Cortex of kidney (tissue), 1 donor: ENCODE measurements at places on chromosomes 3 and 15.

- DNase-seq = no peak
Observed at GRCh38 chr3:6125520-6125919, 735.4 kb upstream of the GRM7 start.

GRCh38 chr15:101172501-101173071, 79.3 kb downstream of the CHSY1 start:
- DNase-seq = no peak

DNA sequence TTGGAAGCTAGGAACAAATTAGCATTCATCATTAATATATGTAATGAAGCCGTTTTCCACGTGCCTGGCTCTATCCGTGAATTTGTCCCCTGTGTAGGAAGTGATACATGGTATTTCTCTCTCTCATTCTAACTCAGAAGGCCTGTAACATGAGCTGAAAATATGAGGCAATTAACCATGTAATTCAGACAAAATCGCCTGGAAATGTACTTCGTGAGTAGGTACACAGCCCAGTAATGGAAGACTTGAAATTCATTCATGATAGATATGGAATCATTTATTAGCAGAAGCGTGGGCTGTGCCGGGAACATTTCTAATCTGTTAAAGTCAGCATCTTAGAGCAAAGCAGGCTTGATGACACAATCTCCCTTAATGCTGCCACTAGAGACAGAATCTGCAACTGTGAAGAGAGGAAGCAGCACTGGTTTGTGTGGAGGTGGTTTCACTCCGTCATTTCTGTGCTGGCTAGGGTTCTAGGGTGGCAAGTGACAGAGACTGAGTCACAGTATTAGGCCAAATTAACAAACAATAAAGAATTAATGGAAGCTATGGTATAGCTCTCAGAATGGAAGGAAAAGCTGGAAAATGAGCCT, 225.0 kb upstream of the PROK2 start:
- no peak for DNase-seq

- DNase-seq = no peak
Observed at GRCh38 chr15:95615436-95615835, 715.1 kb upstream of the NR2F2 start.

DNA sequence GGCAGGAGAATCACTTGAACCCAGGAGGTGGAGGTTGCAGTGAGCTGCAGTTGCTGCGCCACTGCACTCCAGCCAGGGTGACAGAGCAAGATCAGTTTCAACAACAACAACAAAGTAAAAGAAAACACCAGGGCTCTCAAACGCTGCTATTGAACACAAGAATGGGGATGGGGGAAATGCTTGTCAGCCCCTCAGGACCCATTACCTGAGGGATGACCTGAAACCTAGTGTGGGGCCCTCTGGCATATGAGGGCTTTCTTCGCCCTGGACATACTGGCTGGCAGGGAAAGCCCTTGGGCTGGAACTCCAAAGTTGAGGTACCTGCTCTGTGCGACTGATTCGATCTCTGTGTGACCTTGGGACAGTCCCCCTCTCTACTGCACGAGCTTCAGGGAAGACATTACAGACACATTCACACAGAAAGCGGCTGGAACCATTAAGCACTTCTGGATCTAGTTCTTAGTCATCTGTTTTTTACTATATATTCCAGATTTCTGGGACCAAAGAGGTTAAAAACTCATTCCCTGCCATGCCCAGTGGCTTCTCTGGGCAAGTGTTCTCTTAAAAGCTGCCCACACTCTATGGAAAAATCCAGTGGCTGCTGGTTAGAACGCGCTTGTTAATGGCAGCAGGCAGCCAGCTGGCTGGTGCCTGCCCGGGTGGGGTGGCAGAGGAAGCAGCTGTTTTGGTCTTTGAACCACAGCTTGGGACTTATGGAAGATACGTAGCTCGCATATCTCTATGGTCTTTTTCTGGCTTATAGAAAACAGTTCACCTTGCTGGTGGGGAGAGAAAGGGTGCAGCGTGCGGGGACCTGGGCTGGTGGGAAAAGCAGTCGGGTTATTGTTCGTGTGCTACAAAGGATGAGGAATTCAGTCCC, 57.2 kb downstream of the ATP1B3 start:
- DNase-seq = no peak

- no peak for DNase-seq
Observed at GRCh38 chr3:120182613-120183511, 88.6 kb upstream of the GSK3B start.

GRCh38 chr15:67915461-67916374, 75.9 kb upstream of the RNU6-1 start:
- no peak for DNase-seq

DNA sequence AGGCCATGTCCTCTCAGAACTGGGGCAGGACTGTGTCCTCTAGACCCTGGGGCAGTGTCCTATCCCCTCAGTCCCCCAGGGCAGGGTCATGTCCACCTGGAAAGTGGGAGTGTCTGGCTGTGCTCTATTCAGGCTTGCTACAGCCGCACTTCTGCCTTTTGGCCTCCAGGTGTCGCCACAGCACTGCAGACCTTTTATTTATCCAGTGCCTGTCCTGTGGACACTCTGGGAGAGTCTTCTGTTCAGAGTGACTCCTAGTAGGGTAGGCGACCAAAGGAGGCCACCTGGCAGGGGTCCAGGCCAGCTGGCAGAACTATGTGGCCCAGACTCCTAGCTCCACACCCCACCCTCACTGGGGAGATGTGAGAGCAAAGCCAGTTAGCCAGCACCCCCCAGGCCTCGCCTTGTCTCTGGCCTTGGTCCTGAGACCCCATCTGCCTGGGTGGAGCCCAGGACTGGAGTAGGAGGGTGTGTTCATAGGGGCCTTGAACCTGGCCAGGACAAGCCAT, 3.9 kb downstream of the TMIE start:
- DNase-seq = no peak

DNA sequence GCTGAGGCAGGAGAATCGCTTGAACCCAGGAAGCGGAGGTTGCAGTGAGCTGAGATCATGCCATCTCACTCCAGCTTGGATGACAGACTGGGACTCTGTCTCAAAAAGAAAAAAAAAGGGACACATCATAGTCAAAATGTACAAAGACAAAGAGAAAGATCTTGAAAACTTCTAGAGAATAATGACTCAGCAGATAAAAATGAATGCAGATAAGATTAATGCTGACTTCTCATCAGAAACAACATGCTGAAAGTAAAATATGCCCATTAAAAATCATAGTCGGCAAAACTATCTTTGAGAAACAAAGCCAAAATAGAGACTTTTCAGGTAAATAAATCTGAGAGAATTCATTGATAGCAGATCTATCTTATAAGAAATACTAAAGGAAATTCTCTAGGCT, 271.1 kb upstream of the GPR149 start:
- no peak for DNase-seq

- no peak for DNase-seq
Observed at GRCh38 chr3:176587089-176587488, 610.2 kb downstream of the TBL1XR1 start.

GRCh38 chr3:16064642-16065414, 109.7 kb upstream of the GALNT15 start:
- no peak for DNase-seq

DNA sequence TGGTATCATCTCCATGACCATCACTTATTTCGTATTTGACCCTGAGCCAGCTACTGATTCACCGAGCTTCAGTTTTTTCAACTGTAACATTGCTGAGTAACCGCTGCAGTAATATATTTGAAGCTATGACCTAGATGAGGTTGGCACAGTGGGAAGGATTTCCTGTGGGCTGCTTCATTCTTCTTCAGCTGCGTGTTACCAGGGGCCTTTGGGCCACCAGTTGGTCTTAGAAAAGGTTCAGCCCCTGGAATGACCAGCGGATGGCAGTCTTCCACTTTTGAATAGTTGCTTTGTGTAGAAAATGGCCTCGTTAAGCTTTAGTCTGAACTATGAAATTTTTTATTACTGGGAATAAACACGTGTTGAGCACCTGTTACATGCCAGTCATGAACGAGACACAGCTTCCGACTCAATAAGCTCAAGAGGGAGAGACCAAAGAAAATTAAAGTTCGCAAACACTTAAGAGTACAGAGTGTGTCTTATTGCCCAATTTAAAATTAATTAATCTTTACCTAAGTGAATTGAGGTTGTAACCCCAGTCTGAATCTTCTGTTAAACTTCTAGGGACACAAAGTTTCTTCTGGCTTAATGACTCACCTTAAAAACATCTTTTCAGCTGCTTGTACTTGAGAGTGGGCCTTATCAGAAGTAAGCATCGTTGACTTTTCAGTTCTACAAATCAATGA, 57.6 kb upstream of the NR2E3 start:
- DNase-seq = no peak

DNA sequence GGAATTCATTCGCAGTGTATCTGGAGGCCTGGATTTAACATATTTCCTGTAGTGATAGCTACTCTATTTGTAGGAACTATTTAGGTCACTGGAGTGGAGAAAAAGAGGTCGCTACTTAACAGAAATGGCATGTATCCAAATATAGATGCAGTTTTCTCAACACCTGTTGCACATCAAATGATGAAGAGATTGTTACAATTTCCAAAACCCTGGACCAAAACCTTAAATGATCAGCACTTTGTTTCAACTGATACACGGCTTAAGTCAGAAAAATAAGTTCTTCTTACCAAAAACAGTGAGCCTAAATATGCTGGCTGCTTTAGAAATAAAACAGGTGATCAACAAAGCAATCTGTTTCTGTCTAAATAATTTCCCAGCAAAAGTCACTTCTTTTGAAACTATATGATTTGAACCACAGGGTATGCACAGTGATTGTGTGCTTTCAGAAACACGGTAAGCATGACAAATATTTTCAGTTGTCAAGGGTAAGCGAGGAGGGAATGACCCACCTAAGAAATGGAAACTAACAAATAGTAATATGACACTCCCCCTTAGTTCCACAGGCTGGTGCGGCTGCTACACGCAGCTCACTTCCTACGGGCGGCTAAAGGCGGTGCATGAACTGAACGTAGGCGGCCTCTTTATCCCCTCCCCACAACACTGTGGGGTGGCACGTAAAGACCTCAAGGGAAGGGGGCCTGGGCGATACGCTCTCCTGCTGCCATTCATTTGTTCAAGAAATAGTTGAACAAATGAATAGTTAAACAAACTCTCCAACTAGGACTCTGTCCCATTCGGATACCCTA, 1.1 kb downstream of the EHD4 start:
- DNase-seq = no peak

DNA sequence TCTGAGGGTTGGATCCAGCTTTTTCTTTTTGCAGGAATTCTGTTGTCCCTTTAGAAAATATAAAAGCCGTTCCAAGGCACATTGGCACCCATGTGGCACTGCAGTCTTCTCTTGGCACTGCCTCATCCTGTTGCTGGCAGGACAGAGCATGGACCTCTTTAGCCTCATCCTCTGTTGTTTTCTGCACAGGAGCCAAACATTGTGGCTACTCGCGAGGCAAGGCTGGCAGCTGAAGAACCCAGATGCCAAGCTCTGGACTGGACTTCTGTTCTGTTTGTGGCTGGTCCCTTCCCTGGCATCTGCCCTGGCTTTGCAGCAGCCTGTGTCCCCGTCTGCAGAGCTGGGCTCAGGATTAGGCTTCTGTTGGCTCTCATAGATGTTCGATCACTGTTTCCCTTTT, 224.7 kb upstream of the TBC1D5 start:
- DNase-seq = no peak

DNA sequence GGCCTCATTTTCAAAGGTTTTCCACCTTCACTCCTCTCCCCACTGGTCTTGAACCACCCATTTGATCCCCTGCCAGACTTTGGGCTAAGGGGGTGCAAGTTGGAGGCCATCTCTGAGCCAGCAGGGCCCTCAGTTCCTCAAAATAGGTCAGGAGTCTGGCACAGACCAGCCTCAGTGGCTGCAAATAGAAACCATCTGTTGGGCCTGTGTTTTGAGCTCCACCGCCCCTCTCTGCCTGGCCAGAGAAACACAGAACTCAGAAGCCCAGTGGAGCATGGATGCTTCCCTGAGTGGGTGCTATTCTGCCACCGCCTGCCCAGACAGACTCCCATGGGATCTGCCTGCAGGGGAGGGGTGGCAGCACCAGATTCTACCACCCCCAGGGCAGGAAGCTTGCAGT, 56.3 kb downstream of the CORO2B start:
- no peak for DNase-seq

GRCh38 chr3:54861248-54862067, 66.4 kb downstream of the LRTM1 start:
- DNase-seq = no peak

GRCh38 chr15:49187549-49188245, 17.6 kb downstream of the GALK2 start:
- no peak for DNase-seq

GRCh38 chr3:119098619-119099222, 47.2 kb upstream of the TEX55 start:
- DNase-seq = no peak

- DNase-seq = no peak
Observed at GRCh38 chr3:53845881-53846133, 412 bp downstream of the CHDH start.

DNA sequence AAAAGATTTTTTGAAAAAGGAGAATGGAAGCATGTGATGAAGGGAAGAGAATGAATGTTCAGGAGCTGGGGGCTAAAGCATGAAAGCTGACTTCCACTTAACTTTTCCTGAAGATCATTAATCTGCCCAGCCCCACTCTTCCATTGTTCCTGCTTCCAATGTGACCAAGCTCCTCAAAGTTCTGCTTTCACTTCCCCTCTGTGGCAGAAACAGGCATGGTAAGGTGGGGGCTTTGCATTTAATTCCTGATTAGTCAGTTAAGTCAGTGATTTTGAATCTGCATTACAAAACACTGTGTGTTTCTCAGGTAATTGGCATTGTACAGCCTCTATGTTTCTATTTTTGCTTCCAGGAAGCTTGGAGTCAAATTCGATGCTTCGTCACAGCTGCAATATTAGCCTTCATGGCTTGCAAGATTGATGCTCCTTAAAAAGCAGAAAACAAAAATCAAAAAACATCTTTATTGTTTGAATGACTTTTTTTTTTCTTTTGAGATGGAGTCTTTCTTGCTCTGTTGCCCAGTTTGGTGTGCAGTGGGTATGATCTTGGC, 7.3 kb upstream of the TM6SF1 start:
- DNase-seq = no peak

- no peak for DNase-seq
Observed at GRCh38 chr3:188397766-188398705, 244.1 kb downstream of the LPP start.

DNA sequence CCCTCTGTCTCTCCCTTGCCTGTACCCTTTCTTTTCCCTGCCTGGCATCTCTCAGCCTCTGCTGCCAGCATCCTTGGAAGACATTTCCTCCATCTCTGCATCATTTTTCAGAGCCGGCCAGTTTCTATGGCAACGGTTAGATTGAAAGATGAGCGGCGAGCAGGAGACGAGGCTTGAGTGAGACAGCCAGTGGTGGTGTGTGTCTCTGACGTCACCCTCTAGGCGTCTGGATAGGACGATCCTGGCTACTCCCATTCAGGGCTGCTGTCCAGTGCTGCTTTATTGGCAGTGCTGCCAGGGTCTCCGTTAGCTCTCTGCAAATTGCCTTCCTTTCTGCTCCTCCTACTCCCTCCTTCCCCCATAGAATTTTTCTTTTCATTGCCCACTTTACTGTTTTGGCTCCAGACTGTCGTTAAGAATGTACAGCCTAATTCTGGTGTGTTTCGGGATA, 57.9 kb downstream of the TRAK1 start:
- DNase-seq = no peak

GRCh38 chr3:65285956-65286355, 598.2 kb upstream of the ADAMTS9 start:
- DNase-seq = no peak
